ENCODE measurements at places on chromosomes 7 and 10.
A peak's percentile ranks its signal among the peaks of the same experiment; 100 is the strongest.

- DNase-seq: no peak
Observed at GRCh38 chr10:59622320-59623132, 87.1 kb downstream of the SLC16A9 start.

DNA sequence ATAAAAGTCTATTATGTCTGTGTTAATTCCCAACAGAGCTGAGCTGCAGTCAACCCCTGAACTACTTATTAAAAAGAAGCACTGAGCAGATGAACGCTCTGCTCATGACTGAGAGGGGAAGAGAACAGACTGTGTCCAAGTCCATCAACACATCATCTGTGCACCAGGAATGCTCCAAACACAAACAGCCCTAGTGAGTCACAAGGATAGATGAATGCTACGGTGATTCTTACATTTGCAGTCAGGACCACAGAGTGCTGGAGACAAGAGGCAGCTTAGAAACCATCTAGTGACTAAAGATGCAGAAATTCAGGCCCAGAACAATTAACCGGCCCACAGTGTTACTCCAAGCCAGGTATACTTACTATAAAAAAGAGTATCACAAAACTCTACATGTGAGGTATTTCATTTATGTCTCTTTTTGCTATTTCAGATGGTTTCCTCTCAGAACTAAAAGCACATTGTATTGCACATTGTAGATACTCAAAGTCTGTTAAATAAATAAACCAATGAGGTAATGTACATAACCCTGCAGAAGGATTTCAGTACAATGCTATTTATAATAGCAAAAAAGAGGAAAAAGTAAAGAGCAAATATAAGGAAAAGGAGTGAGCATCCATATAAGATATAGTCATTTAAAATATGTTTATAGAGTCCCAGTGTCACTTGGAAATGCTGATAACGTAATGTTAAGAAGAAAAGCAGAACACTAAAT, 159.2 kb downstream of the KCNMA1 start:
- DNase-seq: no peak

GRCh38 chr7:40493609-40494051, 358.8 kb downstream of the SUGCT start:
- DNase-seq: no peak

- no peak for DNase-seq
Observed at GRCh38 chr10:77164616-77165311, 472.8 kb downstream of the KCNMA1 start.

GRCh38 chr7:148983200-148984146, 44.8 kb downstream of the PDIA4 start:
- DNase-seq: peak; percentile 65

GRCh38 chr7:74627661-74628411, 29.7 kb upstream of the GTF2I start:
- no peak for DNase-seq

DNA sequence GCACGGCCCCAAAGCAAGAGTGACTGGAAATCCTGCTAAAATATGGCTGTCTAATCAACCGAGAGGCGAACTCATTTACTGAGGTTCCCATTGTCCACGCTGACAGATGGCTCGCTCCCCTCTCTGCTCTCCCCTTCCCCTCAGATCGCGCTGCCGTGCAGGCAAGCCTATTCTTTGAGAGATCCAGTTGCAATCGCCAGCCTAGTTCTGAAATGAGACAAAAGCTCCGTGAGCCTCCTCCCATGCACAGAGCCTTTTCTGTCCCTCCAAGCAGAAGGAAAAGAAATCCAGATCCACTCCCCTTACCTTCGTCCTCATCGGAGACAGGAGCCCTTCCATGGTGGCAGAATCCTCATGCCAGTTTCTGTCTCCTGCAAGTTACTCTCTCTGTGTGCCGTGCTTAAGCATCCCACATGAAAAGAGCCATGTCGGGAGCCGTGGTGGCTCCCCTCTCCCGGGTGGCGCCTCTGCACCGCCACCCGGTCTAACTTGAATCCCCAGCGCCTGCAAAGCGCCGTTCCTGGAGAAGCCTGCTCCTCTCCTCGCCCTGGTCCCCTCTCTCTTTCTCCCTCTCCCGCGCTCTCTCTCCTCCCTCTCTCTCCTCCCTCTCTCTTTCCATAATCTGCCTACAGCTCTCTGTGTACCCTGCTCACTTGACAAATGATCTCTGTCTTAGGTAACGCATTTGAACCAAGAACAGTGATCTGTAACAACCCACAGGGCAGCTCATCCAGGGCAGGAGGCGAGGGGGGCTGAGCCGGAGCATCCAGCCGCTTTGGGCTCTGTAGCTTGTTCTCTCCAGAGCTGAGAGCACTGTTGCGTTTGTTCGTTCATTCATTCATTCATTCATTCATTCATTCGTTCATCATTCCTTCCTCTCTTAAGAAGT, 156.8 kb downstream of the FRMD4A start:
- no peak for DNase-seq

DNA sequence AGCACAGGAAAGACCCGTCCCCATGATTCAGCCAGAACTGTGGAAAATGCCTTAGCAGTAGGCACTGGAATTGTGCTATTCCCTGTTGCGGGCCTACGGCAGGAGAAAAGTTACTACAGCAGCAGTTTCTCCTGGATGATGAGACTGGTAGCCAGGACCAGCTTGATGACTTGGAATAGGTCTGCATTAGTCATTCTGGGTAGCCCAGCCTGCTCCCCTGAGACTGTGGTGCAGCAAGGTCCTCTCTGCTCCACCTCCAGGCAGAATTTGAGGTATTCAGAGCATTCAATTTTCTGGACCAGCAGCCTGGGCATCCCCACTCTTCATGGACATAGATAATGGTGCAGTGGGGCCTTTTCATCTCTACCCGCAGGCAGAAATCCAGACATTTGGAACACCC, 490.0 kb downstream of the SH2D4B start:
- DNase-seq: no peak

DNA sequence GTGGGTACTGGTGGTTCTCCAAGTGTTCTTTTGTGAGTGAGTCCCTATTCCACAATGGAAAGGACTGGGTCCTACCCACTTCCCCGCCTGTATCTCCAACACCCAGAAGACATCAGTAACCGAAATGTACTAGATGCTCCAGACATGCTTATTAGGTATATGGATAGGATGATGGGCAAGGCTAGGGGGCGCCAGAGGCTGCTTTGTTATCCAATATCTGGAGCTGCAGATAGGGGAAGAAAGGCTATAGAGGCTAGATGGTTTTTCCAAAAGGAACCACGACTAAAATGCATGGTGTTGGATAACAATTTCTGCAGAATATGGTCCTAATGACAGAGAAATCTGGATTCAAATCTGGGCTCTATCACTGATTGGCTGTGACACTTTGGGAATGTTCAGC, 56.2 kb upstream of the TM9SF3 start:
- DNase-seq: peak; percentile 35

DNA sequence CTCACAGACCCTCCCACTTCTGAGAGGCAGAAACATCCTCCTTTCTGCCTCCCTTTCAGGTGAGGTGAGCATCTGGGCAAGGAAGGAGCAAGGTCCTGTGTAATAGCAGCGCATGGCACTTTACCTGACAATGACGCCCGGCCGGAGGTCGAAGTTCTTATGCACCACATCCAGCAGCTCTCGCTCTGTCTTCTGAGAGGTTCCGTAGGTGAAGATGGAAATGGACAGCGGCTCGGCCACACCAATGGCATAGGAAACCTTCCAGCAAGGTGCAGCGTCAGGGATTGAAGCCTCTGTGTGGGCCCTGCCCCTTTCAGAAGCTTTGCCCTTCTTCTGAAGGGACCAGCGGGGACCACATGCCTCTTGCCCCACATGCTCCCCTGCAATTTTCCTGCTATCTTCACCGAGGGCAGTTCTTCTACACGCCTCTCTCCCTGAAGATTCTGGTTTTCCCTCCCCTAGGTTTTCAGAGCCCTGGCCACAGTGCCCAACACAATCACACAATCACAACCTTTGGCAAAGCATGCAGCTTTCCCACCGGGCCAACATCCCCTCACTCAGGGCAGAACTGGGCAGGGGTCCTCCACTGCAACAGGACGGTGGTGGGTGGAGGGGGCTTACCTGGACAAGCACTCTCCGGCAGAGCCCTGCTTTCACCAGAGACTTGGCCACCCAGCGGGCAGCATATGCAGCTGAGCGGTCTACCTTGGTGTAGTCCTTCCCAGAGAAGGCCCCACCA, 14.9 kb downstream of the MAT1A start:
- no peak for DNase-seq

GRCh38 chr10:16192337-16192736, 244.5 kb upstream of the PTER start:
- no peak for DNase-seq

GRCh38 chr7:106169821-106170610, 57.9 kb upstream of the SYPL1 start:
- no peak for DNase-seq

DNA sequence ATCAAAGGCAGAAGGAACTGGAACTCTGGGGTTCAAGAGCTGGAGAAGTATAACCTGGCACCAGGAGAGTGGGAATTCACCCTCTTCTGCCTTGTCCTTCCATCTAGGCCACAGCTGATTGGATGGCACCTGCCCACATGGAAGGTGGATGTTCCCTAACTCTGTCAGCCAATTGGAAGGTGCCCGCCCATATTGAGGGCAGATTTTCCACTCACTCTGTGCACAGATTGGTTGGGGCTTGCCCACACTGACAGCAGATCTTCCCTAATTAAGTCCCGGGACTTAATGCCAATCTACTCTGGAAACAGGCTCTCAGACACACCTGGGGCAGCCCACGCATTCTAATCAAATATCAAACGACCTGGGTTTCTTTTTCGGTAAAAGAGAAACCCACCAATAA, 1142.3 kb upstream of the CELF2 start:
- DNase-seq: no peak

DNA sequence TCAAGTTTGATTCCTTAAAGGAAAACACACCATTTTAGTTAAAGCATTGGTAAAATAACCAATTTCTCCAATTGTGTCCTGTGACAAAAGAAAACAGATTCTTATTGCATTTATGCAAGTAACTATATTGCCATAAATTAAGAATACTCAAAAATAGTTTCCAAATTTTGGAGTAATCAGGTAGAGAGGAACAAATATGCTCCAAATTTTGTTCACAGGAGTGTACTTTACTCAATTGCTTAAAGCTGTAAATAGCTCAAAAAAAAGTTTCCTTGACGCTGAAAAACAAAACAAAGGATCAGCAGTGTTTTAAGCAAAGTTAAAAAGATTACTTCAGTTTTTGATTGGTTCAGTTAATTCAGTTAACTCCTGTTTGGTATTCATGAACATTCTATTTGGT, 52.2 kb upstream of the INHBA start:
- no peak for DNase-seq
